Mucosa of gallbladder (tissue), 1 donor: ENCODE measurements at places on chromosomes 11 and 22. TPM values are rescaled to one million over a fixed set of nuclear protein-coding genes. Genes with fewer than 3 reads are reported as not detected.

GRCh38 chr11:67120456-67120855, 1.4 kb downstream of the KDM2A start:
- no peak for DNase-seq

SCGB1D2 gene
- not detected for total RNA-seq

- DNase-seq, result no peak
Observed at GRCh38 chr11:79363256-79363655, 77.6 kb downstream of the TENM4 start.

DNA sequence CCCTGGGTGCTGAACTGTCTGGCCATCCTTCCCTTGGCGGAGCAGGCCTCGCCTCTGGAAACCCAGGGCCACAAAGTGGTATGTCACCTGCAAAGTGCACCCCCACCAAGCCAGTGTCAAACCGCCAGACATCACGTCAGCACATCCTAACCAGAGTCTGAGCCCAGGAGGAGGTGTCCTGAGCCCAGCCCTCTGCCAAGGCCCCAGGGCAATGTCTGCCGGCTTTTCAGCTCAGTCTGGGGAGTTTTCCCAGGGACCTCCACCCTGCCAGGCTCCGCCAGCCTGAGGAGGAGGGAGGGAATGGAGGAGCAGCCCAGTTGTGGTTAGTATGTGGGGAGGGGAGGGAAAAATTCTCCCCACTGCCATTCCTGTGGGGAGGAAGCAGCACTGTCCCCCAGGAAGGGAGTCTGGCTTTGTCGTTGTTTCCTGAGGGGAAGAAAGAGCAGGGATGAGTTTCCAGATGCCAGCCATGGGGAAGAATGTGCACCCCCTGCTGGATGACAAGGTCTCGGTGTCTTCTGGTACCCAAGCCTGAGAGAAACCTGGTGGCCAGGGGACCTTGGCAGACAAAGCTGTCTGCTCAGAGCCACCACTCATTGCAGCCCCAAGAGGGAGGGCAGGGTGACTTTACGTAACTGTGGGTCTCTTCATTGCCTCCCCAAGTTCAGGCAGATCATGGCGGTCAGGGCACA, 81.4 kb upstream of the CD82 start:
- no peak for DNase-seq

DNA sequence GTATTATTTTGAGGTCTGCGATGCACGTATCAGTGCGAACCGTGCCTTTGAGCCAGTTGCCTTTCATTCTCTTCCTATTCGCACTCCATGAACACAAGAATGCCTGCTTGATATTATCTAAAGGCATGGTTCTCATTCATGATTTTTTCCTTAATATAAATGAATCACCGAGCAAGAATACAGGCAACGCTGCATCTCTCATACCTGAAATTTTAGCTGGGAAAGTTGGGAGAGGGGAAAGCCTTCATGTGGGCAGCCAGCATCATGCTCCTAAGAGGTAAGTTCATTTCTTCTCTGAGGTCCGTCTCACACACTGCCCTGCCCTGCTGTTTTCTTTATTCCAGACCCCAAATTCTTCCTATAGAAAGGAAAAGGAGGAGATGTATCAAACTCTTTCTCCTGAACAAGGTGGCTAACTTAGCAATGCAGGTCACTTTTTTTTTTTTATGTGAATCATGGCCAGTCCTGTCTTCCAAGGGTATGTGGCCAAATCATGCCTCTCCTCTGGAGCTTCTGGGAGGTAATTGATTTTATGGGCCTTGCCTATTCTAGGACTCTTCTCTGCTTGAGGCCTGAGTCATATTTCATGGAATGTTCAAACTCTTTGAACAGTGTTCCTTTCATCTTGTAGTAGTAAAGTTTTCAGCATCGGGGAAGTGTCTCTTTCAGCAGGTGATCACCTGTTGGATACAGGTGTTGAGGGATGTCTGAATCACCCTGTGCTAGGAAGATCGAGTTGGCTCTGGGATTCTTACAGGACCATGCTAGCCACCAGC, 3.2 kb downstream of the GLB1L2 start:
- peak; percentile 5 for DNase-seq

- no peak for DNase-seq
Observed at GRCh38 chr11:8697054-8697453, 14.5 kb downstream of the RPL27A start.

GRCh38 chr22:26169315-26170111, at the start of gene SEZ6L:
TSS of gene SEZ6L (plus strand) at chr22:26169462. CDS start at chr22:26169670, 208 bp downstream.
- no peak for DNase-seq

GRCh38 chr22:42939451-42939881, 75.5 kb downstream of the PACSIN2 start:
- DNase-seq, result no peak

DNA sequence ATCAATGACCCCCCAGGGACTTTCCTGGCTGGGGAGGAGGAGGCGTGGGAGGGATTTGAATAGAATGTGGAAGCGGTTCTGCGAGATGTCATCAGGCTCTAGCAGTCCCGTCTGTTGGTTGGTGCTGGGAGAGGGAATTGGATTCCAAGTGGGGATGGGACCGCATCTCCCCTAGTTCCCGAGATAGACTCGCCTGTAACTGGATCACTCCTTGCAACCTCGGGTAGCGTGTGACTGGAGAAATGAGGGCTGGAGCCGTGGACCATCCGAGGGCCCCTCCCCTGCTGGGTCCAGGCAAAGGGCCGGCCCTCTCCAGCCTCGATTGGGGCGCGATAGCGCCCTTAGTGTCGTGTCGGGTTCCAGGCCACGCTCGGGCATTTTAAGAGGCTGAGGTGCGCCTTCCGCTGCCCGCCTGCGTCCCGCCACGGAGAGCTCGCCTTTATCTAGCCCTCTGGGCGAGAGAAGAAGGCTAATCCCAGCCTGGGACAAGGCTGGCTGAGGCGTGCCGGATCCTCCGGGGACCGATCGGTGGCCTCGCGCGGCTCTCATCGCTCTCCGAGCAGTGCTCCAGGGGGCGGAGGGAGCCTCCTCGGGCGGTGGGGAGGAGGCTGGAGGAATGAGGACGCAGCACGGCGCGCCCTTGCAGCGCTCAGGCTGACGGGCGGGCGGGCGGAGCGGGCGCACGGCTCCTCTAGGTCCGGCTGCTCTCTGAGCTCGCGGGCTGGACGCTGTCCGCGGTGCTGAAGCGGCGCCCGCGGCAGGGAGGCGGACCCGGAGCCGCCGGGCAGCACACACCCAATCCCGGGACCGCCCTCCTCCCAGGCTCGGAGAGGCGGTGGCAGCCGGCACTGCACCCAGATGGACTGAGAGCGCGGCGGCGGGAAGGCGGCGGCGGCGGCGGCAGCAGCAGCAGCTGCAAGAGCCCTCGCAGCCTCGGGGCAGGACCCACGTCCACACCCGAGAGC, 107.8 kb downstream of the OSBP2 start:
- DNase-seq, result peak; percentile 89

DNA sequence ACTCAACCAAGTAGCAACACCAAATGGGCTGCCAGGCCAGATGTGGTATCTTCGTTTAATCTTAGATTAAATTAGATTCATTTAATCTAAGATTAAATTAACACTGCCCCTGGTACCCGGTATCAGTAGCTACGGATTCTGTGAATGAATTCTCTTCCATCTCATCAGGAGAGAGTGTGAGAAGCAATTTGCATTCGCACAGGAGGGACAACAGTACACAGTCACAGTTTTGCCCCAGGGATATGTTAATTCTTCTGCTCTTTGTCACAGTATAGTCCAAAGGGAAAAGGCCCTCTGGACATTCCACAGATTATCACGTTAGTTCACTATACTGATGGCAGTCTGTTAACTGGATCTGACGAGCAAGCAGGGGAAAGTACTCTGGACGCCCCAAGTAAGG, 22.9 kb downstream of the ASCL2 start:
- DNase-seq, result no peak

SOX10 gene
- 5.1 TPM for total RNA-seq
